NCI-H1930 (cell line): ENCODE measurements at places on chromosomes 7 and 10.

DNA sequence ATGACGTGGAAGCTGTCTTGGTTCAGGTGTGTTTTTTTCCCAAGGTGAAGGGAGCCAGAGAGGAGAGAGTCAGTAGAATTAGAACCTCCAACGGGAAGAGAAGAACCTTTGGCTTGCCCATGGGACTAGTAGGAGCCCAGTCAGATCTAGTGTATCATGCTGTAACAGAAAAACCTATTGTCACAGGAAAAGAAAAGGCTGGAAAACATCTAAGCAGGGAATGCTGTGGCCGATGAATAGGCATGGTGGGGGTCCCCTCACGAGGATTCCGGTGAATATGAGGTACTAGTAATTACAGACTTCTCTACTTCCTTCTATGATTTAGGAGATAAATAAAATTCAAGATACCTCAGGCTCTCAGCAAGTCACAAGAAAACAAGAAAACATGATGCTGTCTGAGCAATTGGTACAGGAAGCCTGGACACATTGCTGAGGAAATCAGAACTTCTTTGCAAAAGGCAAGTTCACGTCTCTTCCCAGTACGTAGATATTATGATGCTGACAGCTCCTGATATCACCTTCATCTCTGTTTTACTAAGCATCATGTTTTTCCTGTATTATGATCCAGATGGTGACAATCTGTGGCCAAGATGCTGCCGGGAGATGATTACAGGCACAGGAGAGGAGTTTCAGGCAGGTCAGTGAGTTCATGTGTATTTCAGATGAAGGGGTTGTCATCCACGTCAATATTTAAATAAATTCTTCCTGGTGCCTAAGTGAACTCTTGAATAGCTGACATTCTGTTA is 54.3 kb upstream of the NPY start:
- no peak for DNase-seq

DNA sequence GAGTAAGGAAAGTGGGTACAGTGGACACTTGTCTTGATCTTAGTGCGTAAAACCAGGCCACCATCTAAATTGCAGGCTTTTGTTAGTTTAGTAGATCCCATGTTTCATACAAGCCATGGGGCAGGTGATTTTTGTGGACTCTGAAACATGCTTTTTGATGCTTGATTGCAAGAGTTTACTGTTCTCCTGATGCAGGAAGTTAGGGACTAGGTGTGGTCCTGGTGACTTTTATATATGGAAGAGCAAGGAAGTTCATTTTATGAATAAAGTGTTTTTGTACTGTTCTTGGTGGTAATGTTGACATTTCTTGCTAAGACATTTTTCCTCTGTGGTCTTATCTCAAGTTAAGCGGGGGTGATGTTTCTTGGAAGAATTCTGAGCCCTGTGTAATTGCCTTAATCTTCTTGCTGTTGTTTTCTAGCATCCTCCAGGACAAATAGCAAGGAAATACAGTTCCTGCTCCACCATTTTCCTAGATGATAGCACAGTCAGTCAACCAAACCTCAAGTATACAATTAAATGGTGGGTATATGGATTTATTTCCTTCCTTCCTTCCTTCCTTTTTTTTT is 89.0 kb upstream of the GJD4 start:
- no peak for DNase-seq

DNA sequence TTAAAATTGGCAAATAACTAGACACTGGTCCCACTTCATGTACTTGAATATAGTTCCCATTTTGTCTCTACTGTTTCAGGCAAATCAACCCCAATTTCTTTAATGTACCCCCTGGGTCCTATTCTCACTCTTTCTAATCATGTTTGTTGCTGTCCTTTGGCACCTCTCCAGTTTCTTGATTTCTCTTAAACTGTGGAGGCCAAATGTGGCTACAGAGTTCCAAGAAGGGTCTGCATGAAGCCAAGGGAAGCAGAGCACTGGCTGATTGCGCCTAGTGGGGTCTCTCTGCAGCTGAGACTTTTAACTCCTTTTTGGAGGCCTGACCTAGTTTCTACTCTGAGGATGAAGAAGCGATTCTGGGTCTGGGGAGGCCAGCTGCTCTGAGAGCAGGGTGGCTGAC is 6.7 kb upstream of the ADAM12 start:
- no peak for DNase-seq

DNA sequence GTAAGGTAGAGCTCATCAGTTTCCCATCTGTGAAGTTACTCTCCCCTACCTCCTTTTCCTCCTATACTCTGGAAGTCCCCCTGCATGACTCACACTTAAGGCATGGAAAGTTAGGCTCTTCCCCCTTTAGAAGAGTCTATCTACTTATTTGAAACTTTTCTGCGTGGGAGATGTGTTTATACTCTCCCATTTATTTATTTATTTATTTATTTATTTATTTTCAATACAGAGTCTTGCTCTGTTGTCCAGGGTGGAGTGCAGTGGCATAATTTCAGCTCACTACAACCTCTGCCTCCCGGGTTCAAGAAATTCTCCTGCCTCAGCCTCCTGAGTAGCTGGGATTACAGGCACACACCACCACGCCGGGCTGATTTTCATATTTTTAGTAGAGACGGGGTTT is 107.5 kb upstream of the JCAD start:
- DNase-seq: no peak

DNA sequence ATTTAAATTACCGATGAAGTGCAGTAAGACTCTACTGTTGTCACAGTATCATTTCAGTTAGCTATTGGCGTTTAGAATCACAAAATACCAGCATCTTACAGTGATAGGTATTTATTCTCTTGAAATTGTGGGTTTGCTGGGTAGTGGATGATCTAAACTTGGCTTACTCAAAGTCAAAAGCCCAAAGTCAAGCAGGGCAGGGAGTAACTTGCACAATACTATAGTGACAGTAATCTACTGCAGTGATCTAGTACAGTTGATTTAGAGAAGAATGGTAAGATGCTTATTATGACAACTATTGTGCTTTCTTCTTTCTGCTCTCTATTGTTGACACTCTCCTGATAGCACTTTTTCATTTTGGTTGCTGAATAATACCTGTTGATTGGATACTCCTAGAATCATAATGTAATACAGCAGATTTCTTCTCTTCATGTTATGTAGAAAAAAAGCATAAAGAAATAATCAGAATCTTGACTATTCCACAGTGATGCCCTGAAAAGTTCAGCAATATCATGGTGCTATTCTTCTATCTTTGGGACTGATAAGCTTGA is 10.0 kb downstream of the BTRC start:
- no peak for DNase-seq

- no peak for DNase-seq
These were observed 207.2 kb upstream of the SEMA3E start for GRCh38 chr7:83856094-83856493.
